ENCODE measurements at places on chromosomes 2 and 18.

GRCh38 chr2:204896146-204896545, 350.9 kb downstream of the PARD3B start:
- no peak for DNase-seq

DNA sequence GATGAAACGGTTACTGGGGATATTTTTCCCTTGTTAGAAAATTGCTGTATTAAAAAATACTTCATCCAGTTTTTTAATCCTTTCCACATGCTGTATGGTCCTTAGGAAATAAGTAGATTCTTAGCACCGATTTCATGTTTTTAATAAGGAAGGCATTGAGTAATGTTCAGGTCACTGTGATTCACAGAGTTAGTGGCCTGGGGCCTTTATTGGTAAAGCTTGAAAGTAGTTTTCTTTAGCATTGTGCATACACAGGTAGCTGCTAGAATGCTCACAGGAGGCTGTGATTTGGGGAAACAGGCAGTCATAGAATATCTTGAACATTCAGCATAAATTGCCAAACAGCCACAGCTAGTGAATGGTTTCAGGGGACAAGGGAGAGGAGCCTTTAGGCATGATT, 79.8 kb downstream of the XRCC5 start:
- DNase-seq, result no peak

DNA sequence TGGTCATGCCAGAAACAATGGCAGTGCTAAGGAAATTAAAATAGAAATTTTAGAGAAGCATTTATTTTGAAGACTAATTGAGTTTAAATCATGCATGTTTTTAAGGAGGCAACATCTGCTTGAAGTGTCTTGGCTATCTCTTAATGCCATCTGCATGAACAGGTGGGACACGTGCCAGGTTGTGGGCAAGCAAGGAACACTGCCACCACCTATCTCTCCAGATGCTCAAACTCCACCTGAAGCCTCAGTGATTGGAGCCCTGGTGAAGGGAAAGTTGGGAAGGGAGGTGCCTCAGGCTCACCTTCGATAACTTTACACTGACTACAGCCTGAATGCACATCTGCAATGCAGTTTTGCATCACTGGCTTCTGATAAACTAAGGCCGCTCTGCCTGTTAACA, 91.5 kb downstream of the TPGS2 start:
- DNase-seq, result no peak

DNA sequence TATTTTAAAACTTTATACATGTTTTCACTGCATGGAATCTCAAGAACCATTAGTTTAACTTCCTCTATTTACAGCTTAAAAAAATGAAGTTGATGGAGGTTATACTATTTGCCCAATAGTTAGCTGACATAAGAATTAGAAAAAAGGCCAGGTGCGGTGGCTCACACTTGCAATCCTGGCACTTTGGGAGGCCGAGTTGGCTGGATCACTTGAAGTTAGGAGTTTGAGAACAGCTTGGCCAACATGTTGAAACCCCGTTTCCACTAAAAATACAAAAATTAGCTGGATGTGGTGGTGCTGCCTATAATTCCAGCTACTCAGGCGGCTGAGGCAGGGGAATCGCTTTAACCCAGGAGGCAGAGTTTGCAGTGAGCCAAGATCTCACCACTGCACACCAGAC, 125.1 kb upstream of the CDH19 start:
- no peak for DNase-seq

All from neuronal stem cell (in vitro differentiated cells).